PC-9 (cell line): ENCODE measurements at places on chromosomes 13 and 19.

DNA sequence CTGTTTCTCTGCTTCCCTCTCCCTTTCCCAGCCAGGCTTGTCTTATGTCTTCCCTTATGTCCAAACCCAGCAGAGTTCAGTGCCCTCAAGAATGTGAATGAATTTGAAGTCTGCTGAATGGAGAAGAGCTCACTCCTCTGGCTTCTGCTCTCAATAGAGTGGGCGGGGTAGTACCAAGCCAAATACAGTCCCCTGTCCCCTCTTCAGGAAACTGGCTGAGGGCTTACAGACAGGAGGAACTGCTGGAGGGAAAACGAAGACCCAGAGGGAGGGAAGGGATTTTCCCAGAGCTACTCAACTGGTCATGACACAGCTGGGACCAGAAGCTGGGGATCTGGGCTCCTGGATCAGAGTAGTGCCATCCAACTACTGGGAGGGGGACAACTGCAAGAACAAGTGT is 32.9 kb upstream of the POU2F2 start:
- DNase-seq = no peak

- DNase-seq = no peak
Observed at GRCh38 chr13:75581874-75582640, 32.5 kb downstream of the UCHL3 start.

- DNase-seq = no peak
Observed at GRCh38 chr13:49421391-49421790, 22.5 kb downstream of the CAB39L start.

- peak; percentile 45 for DNase-seq
Observed at GRCh38 chr13:113297370-113298042, 467 bp downstream of the LAMP1 start.

- peak; percentile 29 for DNase-seq
Observed at GRCh38 chr19:55116232-55116858, 1.1 kb downstream of the PPP1R12C start.
